ENCODE measurements at places on chromosomes 7 and 10.

DNA sequence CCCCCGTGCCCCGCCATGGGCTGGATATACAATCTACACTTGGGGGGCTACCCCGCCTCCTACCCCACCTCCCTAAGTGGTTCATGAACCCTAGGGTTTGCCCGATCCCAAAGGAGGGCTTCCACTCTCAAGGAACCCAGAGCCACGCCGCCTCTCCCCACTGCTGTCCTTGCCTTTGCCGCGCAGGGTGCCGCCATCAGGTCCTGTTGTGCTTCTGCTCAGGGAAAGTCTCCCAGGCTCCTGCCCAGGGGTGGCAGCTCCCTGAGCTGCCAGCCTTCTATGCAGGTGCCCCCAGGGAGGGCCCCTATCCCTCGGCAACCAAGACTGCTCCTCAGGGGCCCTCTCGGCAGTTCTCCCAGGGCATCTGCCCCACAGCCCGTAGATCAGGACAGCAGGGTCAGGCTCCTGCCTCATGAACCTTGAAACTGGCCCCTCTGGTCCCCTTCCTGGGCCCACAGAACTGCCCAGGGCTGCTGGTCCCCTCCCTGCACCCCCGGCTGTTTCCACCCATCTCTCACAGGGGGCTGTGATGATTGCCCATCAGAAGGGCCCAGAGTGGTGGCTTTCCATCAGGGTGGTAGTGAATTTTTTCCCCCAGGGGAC is 13.0 kb upstream of the PCBD1 start:
- no peak for DNase-seq

DNA sequence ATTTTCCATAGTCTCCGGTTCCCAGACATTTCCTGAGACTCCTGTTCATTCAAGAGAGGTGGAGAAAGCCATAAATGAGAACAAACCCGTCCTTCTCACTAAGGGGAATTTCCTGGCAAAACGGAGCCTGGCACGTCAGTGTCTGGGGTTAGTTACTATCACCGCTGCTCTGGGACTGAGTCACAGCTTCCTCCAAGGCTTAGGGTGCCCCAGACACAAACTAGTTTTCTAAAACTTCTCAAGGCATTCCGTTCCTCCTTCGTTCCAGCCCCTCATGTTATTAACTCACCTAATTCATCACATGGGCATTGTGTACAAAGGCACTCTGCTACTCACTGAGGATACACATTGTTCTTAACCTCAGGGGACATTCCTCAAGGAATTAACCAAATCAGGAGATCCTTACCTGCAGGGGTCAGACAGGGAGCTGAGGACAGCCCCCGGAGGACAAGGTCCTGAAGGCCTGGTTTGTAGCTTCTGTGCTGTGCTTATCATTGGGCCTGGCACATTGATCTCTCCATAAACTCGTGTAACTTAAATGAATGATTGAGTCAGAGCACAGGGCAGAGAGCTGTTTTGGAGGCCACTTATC is 103.0 kb upstream of the KLF6 start:
- DNase-seq, result no peak

DNA sequence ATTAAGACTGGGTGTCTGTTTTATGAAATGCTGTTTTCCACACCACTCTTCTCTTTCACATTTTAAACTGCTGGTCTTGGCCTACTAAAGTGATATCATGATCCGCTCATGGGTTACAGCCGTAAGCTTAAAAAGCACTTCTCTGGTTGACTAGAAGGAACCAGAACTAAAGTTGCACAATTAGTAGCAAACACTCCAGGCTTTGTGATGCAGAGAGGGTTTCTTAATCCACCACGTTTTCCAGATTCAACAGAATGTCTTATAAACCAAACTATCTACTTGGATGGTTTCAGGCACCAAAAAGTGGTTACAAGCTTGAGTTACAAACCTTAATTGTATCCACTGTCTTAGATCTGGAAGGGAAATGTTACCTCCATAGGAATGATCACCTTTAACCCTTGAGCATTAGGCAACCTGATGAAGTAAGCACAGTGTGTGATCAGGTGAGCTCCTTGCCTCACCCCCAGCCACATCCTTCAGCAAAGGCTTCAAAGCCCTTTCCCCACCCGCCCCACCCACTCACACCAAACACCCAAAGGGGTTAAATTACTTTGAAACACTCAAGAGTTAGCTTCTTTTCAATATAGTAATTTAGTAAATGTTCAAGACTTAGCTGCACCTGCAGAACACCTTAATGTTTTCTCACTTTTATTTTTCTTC is 3.5 kb downstream of the ELMO1 start:
- no peak for DNase-seq

DNA sequence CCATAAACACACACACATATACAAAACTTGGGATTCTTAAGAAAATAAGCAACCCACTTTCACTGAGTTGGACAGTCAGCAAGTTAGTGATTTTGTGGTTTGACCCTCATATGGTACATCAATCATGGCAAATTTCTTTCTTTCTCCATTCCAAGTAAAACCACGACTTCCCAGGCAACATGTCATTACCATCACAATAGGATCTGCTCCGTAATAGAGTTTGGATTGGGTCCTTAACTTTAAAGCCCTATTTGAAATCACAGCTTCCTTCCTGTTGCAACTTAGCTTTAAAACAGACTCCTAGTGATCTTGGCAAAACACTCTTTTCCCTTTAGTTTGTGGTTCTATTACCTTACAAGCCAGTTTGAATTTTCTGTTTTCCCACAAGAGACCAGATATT is 483.6 kb downstream of the INHBA start:
- no peak for DNase-seq
